ENCODE measurements at places on chromosomes 3 and 15. TPM values are rescaled to one million over a fixed set of nuclear protein-coding genes. Genes with fewer than 3 reads are reported as not detected.

GRCh38 chr3:48894516-48894915 is 4.2 kb downstream of the SLC25A20 start:
- no peak for DNase-seq

The RAD51 gene
- total RNA-seq, result 20.8 TPM

DNA sequence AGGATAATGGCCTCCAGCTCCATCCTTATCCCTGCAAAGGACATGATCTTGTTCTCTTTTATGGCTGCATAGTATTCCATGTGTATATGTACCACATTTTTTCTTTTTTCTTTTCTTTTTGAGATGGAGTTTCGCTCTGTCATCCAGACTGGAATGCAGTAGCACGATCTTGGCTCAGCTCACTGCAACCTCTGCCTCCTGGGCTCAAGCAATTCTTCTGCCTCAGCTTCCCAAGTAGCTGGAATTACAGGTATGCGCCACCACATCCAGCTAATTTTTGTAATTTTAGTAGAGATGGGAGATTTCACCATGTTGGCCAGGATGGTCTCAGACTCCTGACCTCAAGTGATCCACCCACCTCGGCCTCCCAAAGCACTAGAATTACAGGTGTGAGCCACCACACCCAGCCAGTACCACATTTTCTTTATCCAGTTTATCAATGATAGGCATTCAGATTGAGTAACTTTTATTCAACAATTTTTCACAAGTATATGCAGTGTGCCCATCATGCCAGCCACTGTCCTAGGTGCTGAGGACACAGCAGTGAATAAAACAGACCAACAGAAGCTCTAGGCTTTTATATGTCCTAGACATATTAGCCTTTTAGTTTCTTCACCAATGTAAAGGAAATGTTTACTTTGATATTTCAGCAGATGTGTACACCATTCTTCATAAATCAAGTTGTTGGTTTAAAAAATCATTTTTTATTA is 815.2 kb downstream of the FHIT start:
- no peak for DNase-seq

DNA sequence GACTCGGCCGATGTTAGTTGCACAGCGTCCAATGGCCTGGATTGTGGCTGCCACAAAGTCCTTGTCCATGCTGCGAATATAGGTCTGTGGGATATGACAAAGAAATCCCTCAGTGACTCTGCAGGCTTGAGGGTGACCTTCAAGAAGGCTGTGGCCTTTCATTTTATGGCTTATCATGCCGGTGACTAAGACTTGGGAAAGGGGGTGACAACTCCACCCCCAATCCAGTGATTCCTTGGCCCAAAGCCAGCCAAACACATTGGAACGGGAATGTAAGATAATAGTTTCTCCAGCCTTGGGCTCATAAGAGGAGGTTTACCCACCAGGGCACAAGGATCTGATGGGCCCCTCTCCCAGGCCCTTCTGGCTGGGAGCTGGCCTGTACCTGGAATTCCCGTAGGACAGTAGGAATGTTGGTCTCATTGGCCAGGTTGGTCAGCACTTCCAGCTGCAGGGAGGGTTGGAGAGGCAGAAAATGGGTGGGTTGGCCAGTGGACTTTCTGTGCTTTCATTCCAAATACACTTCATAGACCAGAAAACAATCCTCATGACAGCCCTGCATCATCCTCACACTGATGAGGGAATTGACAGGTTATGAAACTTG is 30.7 kb upstream of the CPEB1 start:
- no peak for DNase-seq

The MYZAP gene
- total RNA-seq, result 0.06 TPM

Measured in epithelial cell of proximal tubule (primary cell).